T1000 (cell line): ENCODE measurements at places on chromosomes 13 and 19.
A peak's percentile ranks its signal among the peaks of the same experiment; 100 is the strongest.

- no peak for DNase-seq
Measured at GRCh38 chr19:48466561-48467325, 2.4 kb upstream of the CYTH2 start.

DNA sequence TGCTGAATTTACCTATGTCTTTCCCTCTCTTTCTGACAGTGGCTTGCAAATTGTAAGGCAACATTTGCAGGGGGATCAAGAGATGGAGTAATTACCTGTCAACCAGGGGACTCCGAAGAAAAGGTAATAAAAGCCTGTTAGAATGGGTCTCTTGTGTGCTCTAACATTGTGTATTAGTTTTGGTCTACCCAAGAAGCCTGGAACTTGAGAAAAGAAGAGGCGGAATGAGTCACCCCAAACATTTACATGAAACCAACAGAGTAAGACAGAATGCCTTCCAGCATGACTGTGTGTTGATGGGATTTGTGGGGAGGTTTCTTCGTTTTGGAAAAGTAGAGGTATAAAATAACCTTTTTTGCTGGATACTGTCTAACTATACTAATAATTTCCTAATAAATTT, 36.7 kb downstream of the ZAR1L start:
- DNase-seq, result no peak

DNA sequence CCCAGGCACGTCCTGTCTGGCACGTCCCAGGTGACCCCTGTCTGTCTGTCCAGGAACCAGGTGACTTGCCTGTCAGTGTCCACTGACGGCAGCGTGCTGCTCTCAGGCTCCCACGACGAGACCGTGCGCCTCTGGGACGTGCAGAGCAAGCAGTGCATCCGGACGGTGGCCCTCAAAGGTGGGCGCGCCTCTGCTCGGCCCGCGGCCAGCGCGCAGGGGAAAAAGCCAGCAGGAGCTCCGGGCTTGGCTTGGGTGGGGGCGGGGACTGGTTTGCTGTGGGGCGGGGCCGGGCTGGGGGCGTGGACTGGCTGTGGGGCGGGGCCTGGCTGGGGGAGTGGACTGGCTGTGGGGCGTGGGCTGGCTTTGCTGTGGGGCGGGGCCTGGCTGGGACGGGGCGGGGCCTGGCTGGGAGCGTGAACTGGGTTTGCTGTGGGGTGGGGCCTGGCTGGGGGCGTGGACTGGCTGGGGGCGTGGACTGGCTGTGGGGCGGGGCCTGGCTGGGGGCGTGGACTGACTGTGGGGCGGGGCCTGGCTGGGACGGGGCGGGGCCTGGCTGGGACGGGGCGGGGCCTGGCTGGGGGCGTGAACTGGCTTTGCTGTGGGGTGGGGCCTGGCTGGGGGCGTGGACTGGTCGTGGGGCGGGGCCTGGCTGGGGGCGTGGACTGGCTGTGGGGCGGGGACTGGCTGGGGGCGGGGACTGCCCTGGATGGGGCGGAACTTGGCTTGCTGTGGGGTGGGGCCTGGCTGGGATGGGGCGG, 7.2 kb downstream of the WDR18 start:
- DNase-seq, result peak; percentile 94

DNA sequence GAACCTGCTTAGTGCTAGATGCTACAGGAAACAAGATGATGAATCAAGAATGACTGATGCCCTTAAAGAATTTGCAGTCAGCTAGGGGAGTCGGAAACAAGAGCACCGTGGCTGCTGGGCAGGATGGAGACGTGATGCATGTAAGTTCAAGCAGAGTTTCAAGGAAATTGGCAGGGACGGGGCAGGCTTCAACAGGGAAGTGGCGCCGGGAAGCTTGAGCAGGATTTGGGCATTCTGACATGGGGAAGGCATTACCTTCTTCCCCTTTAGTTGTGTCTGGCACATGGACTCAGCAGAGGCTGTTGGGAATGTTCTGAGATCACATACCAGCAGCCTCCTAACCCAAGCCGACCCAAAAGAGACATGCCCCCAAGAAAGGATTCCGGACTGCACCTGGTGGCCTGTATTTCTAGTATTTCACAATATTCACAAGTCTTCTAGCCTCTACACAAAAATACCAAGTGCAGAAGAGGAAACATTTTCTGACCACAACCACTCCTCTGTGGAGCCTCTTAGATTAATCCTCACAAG, 138.2 kb downstream of the CRYL1 start:
- DNase-seq, result no peak

- no peak for DNase-seq
Measured at GRCh38 chr13:94704377-94705080, 7.8 kb downstream of the SOX21 start.

- no peak for DNase-seq
Measured at GRCh38 chr13:101289764-101290163, 126.5 kb downstream of the NALCN start.

DNA sequence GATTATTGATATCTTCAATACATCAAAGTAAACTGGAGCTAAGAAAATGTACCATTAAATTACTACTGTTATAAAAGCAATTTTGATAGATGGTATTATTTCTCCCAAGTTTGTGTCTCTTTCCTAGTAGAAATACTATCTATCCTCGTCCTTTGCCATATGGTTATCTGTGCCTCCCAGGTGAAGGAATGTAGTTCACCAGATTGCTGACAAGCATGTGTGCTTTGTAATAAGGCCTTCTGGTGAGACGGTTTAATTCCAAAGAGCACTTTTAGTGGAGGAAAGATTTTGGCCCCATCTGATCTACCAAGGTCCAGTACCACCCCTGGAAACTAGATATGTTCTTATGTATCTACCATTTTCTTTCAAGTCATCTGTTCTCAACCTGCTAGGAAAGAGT, 243.6 kb downstream of the DLEU7 start:
- DNase-seq, result no peak

GRCh38 chr13:89520468-89520867, 1827.0 kb upstream of the MIR17HG start:
- no peak for DNase-seq

DNA sequence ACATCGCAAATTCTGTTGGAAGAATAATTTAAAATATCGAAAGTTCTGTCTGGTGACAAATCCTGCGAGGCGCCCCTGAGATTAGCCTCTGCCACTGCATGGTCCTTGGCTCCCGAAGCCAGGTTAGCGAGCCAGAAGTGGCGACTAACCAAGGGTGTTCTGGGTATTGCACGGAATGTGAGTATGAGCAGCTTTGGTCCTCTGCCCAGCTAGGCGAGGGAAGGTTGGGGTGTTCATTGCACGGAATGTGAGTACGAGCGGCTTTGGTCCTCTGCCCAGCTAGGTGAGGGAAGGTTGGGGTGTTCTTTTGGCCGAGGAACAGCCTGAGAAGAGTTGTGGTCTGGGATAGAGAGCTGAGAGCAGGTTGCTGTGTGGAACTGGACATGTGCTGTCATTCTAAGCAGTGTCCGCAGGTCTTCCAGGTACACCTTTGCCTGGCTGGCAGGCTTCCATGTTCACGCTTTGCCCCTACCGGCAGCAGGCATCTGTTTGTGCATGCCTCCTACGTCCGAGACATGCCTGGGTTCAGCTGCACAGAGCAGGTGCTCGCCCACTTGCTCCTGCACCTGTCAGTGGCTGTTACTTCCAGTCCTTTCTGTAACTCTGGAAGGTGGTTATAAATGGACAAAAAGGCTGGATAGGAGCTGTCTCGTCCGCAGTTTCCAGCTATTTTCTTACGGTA, 18.3 kb upstream of the TEX29 start:
- no peak for DNase-seq

GRCh38 chr13:112067871-112068539, 1.1 kb downstream of the SOX1 start:
- DNase-seq, result no peak

DNA sequence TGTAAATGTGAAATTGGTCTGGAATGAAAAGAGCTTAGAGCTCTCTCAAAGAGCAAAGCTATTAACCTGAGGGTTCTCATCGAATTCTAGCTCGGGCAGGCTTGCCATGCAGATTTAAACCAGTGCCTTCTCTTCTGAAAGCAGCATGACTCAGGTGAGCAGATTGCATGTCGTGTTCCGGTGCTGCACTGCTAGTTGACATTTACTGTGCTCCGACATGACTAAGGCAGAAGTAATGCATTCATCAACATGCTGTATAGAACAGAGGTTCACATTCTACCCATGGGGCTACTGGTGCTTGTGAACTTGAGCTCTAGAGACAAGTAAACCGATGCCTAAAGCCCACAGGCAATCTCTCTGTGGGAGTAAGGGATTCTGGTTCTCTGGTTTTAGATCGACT, 947.7 kb downstream of the EFNB2 start:
- peak; percentile 25 for DNase-seq

- DNase-seq, result no peak
Measured at GRCh38 chr13:94480672-94481145, 1.2 kb upstream of the DCT start.

- DNase-seq, result no peak
Measured at GRCh38 chr13:33953781-33954180, 135.8 kb downstream of the RFC3 start.

DNA sequence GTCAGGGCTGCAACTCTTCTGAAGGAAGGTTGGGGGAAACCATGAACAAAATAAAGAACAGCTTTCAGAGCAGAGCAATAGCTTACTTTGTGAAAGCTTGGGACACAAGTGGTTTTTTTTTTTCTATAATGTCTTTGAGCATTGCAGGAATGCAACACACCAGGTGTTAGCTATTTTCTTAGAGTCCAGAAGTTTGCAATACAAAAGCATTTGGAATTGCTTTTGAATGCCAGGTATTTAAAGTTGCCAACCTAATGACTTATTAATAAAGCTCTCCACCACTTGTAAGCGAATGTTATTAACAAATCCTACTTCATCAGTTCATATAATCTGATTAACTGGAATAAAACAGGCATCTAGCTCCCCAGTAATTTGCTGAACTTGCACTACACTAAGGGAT, 172.6 kb downstream of the NUFIP1 start:
- DNase-seq, result no peak

- no peak for DNase-seq
Measured at GRCh38 chr19:50280983-50281382, 48.2 kb downstream of the KCNC3 start.

DNA sequence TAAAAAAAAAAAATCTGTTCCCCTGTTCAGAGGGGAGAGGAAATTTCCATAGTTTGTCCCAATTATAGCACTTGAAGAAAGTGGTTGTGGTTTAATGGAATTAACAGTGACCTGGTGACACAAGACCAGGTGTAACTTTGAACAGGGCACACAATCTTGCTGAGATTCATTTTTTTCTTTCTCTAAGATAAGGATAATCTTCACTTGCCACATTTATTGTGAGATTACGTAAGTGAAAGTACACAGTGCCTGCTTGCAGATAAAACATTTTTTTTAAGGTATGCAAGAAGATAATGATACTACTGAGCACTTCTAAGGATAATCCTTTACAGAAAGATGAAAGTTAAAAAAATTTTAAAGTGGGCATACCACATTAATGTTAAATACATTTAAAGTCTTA, 448.1 kb downstream of the DIAPH3 start:
- no peak for DNase-seq

GRCh38 chr19:50826492-50827240, 3.1 kb upstream of the KLK1 start:
- no peak for DNase-seq

- DNase-seq, result no peak
Measured at GRCh38 chr13:23740002-23740401, 149.2 kb downstream of the MIPEP start.

DNA sequence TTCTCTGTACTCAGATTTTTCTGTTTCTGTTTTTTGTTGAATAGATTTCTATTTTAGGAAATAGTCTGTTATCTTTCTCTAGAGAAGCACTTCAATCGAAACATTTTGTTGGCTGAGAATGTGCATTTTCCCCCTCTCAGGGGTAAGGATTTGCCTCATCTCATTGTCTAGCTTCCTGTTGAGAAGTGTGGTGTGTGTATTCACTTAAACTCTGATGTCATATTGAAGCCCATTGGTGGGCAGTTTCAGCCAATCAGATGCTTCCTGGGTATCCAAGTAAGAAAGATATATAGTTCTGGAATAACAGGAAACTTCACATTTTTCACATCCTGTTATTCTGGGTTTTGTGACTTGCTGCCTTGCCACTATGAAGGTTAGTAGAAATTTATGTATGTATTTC, 87.6 kb downstream of the ARHGEF7 start:
- no peak for DNase-seq
